NT2/D1 (cell line): ENCODE measurements at places on chromosomes 3 and 15.

DNA sequence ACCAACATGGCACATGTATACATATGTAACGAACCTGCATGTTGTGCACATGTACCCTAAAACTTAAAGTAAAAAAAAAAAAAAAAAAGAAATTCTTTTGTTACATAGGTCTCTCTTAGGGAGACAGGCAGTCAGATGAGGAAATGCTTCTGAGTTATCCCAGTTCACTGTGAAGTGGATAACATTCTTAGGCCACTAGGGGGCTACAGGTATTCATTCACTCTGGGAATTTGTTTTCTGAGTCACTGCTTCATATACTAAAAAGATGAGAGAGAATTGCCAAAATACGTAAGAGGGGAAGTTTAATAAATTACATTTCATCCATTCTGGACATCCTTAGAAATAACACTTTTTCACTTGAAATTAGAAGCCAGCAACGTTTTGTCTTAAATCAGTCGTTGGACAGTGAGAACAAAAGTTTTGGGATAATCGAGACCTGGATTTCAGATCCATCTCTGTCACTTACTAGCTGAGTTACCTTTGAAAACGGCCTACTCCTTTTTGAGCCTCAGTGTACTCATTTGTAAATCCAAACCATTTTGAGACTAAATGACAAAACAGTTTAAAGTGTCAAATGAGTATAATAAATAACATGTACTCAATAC is 738.4 kb upstream of the ALCAM start:
- DNase-seq, result no peak

- DNase-seq, result no peak
Measured at GRCh38 chr15:29115093-29115991, 154.3 kb downstream of the NSMCE3 start.

GRCh38 chr15:40340038-40340739 is 550 bp downstream of the CCDC9B start:
- DNase-seq, result no peak

DNA sequence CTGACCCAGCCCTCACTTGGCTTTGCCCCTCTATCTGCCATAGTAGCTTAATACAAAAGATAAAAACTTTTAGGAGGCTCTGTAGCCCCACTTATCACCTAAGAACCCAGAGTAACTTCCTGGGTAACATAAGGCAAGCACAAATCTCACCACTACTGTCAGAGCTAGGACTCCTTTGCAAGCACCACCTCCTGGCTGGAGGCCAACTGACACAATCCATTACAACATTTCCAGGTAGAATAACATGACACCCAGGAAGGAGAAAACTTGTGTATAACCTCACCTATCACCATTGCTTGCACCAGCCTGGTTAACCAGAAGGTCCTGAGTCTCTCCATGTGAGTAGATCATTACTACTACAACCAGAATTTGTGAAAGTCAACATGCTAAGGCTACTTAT is 230.0 kb downstream of the TUSC7 start:
- no peak for DNase-seq

DNA sequence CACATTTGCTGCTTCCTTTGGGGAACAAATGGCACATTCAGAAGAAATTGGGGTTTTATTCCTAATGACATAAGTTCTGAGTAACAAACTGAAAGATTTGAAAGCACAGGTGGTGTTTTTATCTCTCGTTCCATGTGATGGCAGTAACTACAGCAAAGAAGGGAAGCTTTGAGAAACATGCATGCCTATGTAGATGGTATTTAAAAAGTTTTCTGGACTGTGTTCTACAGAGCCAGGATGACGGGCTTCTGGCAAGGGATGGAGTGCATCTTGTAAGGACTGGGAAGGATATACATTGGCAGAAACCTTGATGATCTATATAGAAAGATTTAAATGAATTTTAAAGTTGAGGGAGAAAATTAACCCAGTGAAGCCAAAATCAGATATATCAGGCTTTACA is 362.2 kb upstream of the ROPN1 start:
- DNase-seq, result no peak

- no peak for DNase-seq
Measured at GRCh38 chr3:39126532-39127071, 19.1 kb downstream of the TTC21A start.

DNA sequence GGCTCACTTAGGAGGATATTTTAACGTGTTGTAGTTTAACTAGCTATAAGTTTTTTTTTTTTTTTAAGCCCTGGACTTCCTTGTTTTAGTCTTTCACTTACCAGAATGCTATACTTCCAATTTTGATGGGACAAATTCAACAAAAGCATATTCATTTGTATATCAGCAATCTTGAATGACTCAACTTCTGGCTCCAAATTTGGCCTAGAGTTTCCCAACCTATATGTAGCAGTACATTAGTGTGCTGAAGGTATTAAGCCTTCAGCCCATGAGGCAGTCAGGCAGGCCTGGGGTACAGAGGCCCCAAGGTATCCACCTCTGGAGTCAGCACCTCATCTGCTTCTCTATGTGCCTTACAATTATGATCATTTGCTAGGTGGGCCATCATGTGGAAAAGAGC is 5.9 kb downstream of the PBRM1 start:
- DNase-seq, result no peak

DNA sequence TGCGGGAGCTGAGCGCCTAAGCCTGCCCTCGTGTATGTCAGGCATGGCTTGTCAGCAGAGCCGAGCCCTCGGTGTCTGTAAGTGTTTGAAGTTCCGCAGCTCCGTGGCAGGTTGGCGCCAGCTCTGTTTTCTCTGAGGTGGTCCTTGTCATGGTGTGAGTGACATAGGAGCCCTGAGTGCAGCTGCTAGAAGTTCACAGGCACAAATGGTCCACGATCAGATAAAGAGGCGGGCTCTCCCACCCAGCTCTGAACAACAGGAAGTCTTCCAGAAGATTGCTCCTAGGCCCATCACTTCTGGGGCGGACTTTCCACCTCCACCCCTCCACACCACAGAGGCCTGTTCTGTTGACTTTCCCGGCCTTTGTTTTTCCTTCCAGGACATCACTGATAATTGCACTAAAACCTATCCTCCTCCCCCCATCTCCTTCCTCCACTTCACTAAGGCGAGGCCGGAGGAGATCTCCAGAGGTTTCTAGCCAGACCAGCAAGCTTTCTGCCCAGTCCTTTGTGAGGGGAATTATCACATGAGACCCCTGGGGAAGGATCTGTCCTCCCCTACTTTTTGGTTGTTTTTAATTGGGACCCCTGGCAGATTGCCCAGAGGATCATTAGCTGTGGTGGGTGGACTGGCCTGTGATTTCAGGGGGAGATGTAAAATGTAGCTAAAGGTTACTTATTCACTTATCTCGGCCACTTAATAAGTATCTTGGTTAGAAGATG is 19.9 kb downstream of the ITPR1 start:
- no peak for DNase-seq

DNA sequence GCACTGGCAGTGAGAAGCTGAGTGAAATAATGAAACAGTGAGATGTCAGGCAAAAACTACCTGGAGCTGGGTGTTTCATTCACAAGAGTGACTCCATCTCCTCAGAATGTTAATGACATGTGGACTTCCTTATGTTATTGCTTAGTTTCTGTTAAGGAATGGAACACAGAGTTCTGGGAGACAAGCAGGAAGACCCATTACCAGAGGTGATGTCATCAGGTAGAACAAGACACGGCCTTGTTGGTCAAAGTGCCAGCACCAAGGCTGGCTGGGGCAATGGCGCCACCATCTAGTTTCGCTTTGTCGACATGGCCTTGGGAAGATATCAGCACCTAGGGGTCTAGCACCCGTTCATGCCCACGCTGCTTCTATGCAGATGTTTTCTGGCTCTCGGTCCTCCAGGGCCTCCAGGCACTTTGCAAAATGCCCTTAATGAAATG is 252.2 kb downstream of the FAM43A start:
- no peak for DNase-seq

- DNase-seq, result no peak
Measured at GRCh38 chr15:99120050-99120777, 15.3 kb downstream of the SYNM start.

GRCh38 chr3:97927704-97928103 is 44.5 kb downstream of the RIOX2 start:
- DNase-seq, result no peak

GRCh38 chr3:66041828-66042227 is 3.1 kb upstream of the MAGI1 start:
- no peak for DNase-seq

DNA sequence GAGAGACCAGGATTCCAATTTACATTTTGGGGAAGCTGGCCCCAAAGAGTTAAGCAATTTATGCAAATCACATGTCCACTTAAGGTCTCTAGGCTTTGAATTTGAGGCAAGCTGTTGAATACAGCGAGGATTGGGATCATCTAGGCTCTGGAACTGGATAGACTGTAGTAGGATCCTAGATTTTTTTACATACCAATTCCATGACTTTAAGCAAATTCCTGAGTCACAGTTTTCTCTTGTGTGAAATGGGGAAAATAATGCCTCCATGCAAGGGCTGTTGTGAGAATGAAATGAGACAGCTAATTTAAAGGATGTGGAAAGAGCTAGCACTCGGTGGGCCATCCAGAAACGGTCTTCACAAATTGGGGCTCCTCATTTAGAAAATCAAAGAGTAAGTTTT is 103.4 kb downstream of the MINAR1 start:
- DNase-seq, result no peak

DNA sequence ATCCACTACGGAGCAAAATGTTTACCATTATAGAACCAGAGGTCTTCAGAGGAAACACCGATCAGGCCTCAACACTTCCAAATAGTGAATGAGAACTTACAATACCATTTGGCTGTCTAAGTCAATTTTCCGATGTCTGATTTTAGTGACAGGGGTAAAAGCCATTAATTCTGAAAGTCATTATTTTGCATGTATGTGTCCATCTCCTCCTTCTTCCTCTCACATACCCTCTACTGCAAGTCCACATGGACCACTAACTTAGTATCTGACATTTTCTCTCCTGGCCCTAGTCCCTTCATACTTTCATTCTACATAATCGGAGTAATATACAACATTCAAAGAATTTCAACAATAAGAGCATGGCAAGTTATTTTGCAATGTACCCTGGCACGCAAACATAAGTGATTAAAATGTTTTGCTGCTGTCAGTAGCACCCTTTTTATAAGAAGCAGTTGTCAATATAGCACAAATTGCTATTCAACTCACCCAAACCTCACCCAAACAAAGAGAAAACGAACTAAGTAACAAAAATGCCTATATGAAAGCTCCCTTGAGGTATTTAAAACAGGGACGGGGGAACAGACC is 1.9 kb downstream of the TOP2B start:
- no peak for DNase-seq

DNA sequence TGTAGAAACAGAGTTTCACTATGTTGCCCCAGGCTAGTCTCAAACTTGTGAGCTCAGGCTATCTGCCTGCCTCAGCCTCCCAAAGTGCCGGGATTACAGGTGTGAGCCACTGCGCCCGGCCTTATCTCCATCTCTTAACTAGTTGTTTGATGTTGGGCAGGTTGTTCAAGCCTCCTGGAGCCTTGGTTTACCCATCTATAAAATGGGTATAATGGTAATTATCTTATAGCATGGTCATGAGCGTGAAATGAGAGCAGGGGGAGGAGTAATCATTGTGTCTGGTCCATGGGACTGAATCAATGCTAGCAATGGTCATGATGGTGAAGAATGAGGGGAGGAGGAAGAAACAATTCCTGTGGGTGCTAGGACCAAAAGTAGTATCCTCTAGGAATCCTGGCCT is 32.0 kb downstream of the SMAD3 start:
- DNase-seq, result no peak

- peak; percentile 1 for DNase-seq
Measured at GRCh38 chr15:44662478-44663409, 718 bp downstream of the SPG11 start.

GRCh38 chr15:56495533-56495932 is 30.6 kb upstream of the MNS1 start:
- no peak for DNase-seq

GRCh38 chr15:100385300-100386050 is 43.7 kb upstream of the ADAMTS17 start:
- no peak for DNase-seq

DNA sequence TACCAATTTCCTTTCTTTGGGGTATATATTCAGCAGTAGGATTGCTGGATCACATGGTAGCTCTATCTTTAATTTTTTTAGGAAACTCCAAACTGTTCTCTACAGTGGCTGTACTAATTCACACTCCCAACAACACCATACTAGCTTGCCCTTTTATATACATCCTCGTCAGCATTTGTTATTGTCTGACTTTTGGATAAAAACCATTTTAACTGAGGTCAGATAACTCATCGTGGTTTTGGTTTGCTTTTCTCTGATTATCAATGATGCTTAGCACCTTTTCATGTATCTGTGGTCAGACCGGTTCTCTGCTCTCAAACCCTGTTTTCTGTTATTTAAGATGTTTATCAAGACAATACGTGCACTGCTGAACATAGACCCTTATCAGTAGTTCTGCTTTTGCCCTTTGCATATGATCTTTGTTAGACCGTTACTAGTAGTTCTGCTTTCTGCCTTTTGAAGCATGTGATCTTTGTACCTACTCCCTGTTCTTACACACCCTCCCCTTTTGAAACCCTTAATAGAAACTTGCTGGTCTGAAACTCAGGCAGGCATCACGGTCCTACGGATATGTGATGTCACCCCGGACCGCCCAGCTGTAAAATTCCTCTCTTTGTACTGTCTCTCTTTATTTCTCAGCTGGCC is 474.3 kb downstream of the RSL24D1 start:
- no peak for DNase-seq

DNA sequence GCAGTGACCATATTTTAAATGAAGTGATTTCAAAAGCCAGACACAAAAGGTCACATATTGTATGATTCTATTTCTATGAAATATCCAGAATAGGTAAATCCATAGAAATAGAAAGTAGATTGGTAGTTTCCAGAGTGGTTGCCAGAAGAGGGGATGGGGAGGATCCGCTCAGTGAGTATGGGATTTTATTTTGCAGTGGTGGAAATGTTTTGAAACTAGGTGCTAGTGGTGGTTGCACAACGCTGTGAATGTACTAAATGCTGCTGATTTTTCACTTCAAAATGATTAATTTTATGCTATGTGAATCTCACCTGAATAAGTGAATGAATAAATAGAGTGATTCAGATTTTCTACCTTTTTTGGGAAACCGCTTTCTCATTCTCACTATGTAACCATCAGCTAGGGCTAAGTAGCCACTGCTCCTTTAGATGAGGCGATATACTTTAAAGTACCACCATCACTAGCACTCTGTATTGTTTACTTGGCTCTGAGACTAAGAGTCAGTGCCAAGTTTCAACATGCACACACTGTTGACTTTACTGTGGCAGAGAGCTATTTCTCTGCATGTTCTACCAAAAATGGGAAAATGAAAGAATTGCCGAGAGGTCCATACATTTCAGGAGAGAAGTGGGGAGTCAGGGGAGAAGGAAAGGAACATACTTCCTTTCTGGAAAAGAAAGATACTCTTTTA is 90.7 kb upstream of the GOLIM4 start:
- no peak for DNase-seq
